Glutamatergic neuron (in vitro differentiated cells): ENCODE measurements at places on chromosomes 6 and 20. TPM values are rescaled to one million over a fixed set of nuclear protein-coding genes. Genes with fewer than 3 reads are reported as not detected.
A peak's percentile ranks its signal among the peaks of the same experiment; 100 is the strongest.

Gene TGM6
- not detected for total RNA-seq

Gene ID4
- total RNA-seq: 6.3 TPM

Gene NMBR
- total RNA-seq: not detected

GRCh38 chr6:16582446-16583143 lies 178.7 kb downstream of the ATXN1 start:
- H3K27me3 ChIP-seq: no peaks in the 10 kb centered on the region
- H3K36me3 ChIP-seq: no peaks in the 10 kb centered on the region
- H3K4me1 ChIP-seq: peaks cover 12% of the 10 kb centered on the region
- DNase-seq: no peak

DNA sequence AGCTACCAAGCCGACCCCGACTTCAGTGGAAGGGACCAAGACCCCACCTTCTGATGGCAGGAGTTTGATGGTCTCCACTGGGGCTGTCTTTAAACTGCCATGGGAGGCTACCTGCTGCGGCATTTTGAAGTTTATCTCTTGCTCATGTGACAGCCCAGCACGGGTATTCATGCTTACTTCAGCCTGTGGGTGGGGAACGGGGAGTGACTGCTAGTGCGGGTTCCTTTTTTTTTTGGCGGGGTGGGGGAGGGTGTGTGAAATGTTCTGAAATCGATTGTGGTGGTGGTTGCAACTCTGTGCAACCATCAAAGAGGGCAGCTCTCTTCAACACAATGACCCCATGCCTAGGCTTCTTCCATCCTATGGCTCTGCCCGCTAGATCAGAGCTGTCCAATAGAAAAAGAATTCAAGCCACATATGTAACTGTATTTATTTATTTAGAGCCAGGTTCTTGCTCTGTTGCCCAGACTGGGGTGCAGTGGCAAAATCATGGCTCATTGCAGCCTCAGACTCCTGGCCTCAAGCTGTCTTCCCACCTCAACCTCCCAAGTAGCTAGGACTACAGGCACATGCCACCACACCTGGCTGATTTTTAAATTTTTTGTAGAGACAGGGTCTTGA lies 53.7 kb downstream of the PPP1R16B start:
- no peak for DNase-seq
- H3K4me3 ChIP-seq: no peak overlapping the region
- H3K36me3 ChIP-seq: no peaks in the 10 kb centered on the region
- H3K27me3 ChIP-seq: peaks cover 2% of the 10 kb centered on the region
- no peak overlapping the region for H3K27ac ChIP-seq

Gene MACROD2
- 8.7 TPM for total RNA-seq

GRCh38 chr6:152637296-152638047 lies at the start of gene SYNE1:
Gene SYNE1 (minus strand): TSS chr6:152637362. CDS start chr6:152628331, 9,031 bp downstream.
- H3K4me3 ChIP-seq: peak within 1 kb of the TSS; percentile 97
- no peak for DNase-seq
- peak within 1 kb of the TSS; percentile 79 for H3K27ac ChIP-seq
- H3K36me3 ChIP-seq: no peaks in the 10 kb centered on the region
- peaks cover 15% of the 10 kb centered on the region for H3K27me3 ChIP-seq
- H3K4me1 ChIP-seq: peaks cover 14% of the 10 kb centered on the region

- no peak for DNase-seq
- H3K4me1 ChIP-seq: no peaks in the 10 kb centered on the region
- no peak overlapping the region for H3K27ac ChIP-seq
- H3K4me3 ChIP-seq: no peak overlapping the region
- H3K36me3 ChIP-seq: no peaks in the 10 kb centered on the region
- H3K27me3 ChIP-seq: no peaks in the 10 kb centered on the region
Observed at GRCh38 chr6:70327036-70327435, 24.2 kb upstream of the COL9A1 start.

DNA sequence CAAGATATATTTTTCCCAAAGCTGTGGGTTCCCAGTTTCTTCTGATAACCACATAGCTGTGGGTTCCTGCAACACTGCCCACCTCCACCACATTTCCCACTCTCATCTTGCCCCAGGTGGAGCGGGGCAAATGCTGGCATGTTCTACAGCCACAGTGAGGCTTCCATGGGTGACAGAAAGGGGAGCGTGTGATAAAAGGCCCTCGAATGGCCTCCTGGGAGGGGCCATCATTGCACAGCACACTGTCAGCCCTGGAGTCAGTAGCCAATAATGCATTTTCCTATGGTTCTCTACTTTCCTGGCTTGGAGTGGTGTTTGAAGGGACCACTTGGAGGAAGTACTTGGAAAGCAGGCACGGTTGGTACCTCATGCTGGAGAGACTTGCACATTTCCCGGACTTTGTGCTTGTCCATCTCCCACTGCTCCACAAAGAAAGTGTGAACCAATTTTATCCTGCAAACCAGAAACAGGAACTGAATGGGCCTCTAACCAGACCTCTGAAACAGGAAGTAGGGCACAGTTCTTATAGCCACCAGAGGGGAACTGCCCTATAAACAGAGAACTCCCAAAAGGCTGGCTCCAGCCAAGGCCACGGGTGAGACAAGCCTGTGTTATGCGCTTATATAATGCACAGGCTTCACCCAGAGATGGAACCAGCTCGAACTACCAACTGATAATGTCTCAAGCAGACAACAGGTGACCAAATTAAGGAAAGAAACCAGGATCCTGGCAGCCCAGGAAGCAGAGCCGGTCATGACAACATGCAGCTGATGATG lies 8.6 kb downstream of the MAP3K5 start:
- no peaks in the 10 kb centered on the region for H3K36me3 ChIP-seq
- no peak for DNase-seq
- H3K4me1 ChIP-seq: no peaks in the 10 kb centered on the region
- H3K27ac ChIP-seq: no peak overlapping the region

DNA sequence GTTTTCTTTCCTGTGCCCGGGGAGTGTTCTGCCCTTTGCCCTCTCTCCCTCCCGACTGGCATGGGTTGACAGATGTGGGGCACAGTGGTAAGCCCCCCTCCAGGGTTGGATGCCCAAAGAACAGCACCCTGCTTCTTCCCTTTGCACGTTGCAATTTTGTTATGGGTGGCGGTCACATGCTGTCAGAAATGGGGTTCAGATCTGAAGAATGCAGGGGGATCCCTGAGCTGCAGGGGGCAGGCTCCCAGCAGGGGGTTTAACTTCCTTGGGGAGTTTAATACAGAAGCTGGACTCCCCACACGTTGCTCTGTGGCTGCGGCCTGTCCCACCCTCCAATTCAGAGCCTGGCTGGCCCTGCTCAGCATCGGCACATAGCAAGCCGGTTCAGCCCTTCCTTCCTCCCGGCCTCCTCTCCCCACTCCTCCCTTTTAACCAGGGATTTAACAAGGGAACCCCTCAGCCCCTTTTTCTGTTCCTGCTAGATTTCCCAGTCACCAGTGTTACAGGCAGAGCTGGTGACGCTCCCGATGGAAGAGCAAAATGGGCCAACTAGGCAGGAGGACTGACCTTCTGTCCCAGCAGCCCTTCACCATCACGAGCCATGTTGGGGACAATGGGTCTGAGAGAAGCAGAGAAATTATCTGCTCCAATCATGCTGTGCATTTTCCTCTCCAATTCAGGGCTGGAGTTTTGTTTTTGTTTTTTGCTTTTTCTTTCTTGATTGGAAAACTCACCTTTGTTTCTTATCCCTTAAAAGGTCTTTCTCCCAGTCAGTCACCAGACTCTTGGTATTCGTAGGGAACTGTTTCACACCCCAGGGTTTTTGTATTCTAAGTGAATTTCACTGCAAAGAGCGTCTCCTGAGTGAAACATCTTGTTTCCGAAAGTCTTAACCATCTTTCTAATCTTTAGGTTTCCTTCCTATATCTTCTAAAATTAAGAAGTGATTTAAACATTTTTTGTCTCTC lies 6.8 kb downstream of the FOXF2 start:
- peaks cover 6% of the 10 kb centered on the region for H3K36me3 ChIP-seq
- peaks cover 32% of the 10 kb centered on the region for H3K27me3 ChIP-seq
- DNase-seq: no peak
- no peak overlapping the region for H3K27ac ChIP-seq
- H3K4me3 ChIP-seq: no peak overlapping the region

DNA sequence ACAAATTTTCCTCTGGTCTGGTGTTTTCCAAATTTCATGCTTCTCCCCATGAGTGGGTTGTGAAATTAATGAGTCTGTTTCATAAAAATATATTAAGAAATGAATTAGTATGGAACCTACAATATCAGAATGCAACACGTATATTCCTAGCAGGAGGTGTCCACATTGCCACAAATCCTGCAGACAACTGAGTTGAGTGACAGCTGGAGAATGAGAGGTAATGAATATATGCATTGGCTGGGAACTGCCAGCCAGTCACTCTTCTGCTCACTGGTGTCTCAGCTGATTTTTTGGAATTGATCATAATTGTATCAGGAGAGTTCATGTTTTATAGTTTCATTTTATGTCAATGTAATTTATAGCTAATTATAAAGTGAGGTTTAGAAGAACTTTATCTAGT lies 6.3 kb upstream of the ARFGEF3 start:
- no peak overlapping the region for H3K27ac ChIP-seq
- peaks cover 12% of the 10 kb centered on the region for H3K36me3 ChIP-seq
- H3K4me3 ChIP-seq: no peak overlapping the region
- H3K4me1 ChIP-seq: peaks cover 4% of the 10 kb centered on the region

DNA sequence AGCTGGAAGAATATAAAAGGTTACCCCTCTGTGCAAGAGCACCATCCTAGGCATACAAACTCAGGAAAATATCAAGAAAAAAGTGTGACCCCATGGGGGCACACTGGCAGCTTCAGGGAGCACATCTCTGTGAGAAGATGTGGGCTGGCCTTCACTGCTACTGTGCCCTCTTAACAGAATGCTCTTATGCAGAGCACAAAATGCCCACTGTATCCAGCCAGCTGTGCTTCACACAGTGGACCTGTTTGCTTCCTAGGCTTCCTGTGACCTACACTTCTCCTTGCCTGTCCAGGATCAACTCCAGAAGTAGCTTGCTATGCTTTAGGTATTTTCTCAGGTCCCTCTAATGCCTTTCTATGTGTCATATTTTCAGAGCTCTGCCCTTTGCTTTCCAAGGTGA lies 380.2 kb upstream of the MMS22L start:
- H3K36me3 ChIP-seq: no peaks in the 10 kb centered on the region
- no peak overlapping the region for H3K4me3 ChIP-seq
- H3K4me1 ChIP-seq: peaks cover 4% of the 10 kb centered on the region
- DNase-seq: no peak

DNA sequence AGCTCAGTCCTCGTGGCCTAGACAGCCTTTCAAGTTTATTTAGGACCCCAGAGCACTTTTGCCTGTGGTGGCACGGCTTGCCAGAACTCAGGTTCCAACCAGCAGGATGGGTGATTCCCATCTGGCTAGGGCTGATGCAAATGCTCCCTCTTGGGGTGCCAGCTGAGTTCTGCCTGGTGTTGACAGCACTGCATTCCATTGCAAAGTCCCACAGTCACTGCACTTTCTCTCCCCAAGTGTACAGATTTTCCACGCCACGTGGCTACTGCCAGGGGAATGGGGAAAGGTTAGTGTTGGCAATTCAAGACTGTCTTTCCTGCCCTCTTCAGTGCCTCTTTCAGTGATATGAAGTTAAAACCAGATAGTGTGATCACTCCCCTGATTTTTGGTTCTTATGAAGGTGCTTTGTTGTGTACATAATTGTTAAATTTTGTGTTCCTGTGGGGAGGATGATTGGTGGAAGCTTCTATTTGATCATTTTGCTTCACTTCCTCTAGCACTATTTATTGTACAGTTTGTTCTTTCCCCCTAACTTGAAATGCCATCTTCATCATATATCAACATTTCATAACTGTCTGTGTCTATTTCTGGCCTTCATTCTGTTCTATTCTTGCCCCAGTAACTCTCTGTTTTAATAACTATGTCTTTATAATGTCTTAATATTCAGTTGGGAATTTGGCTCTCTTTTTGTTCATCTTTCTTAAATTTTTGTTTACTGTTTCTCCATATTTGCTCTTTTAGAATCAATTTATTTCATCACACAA lies 86.2 kb downstream of the CFAP61 start:
- no peak overlapping the region for H3K4me3 ChIP-seq
- no peak for DNase-seq
- H3K4me1 ChIP-seq: no peaks in the 10 kb centered on the region
- no peaks in the 10 kb centered on the region for H3K27me3 ChIP-seq

DNA sequence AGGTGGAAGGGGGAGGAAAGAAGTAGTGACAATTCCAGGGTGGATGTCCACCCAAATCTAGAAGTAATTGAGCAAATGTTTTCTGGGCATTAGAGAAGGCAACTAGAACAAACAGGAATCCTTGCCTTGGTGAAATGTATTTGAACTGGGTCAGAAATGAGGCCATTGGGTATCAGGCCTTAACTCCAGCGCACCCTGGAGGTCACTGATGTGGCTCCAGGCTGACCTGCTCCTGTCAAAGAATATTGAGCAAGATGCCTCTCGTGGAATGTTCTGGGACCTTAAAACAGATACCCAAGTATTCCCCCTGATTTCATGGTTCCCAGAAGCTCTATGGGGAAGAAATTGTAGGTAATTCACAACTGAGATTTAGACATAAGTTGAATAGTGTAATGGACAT lies 6.9 kb downstream of the HLA-DPB1 start:
- peaks cover 11% of the 10 kb centered on the region for H3K36me3 ChIP-seq
- peaks cover 4% of the 10 kb centered on the region for H3K27me3 ChIP-seq
- peaks cover 5% of the 10 kb centered on the region for H3K4me1 ChIP-seq

GRCh38 chr20:58174708-58175280 lies 53.7 kb downstream of the ANKRD60 start:
- no peak for DNase-seq
- H3K27me3 ChIP-seq: peaks cover 7% of the 10 kb centered on the region
- no peak overlapping the region for H3K4me3 ChIP-seq
- H3K4me1 ChIP-seq: peaks cover 8% of the 10 kb centered on the region

DNA sequence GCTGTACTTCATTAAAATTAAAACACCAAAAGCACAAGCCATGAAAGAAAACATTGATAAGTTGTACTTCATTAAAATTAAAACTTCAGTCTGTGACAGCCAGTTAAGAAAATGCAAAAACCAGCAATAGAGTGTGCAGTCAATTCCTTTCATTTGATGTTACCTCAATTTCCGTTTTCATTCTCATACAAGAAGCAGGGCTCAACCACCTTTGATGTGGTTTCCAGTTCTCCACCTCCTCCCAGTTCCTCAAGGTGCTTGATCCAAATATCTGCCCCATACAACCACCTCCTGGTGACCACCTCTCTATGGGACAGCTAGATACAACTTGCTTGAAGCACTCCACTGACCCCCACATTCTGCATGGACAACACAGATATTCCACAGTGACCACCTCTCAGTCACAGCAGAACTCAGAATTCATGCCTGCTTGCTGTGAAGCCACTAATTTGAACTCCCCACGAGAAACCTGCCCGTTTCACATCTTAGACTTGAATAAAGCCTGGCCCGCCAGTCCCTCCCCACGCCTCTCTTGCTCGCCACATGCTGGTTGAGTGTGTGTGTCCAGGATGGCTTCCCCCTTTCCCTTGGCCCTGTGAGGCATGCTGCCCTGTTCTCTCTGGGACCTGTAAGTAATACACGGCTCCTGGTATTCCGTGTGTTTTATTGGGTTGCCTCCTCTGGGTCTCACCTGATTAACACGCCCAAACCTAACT lies 66.1 kb downstream of the FAM50B start:
- no peaks in the 10 kb centered on the region for H3K4me1 ChIP-seq
- peaks cover 4% of the 10 kb centered on the region for H3K36me3 ChIP-seq
- no peak for DNase-seq
- no peak overlapping the region for H3K4me3 ChIP-seq
